ENCODE measurements at places on chromosomes 7 and 10. TPM values are rescaled to one million over a fixed set of nuclear protein-coding genes. Genes with fewer than 3 reads are reported as not detected.

The INMT gene
- 7.8 TPM for polyA plus RNA-seq

DNA sequence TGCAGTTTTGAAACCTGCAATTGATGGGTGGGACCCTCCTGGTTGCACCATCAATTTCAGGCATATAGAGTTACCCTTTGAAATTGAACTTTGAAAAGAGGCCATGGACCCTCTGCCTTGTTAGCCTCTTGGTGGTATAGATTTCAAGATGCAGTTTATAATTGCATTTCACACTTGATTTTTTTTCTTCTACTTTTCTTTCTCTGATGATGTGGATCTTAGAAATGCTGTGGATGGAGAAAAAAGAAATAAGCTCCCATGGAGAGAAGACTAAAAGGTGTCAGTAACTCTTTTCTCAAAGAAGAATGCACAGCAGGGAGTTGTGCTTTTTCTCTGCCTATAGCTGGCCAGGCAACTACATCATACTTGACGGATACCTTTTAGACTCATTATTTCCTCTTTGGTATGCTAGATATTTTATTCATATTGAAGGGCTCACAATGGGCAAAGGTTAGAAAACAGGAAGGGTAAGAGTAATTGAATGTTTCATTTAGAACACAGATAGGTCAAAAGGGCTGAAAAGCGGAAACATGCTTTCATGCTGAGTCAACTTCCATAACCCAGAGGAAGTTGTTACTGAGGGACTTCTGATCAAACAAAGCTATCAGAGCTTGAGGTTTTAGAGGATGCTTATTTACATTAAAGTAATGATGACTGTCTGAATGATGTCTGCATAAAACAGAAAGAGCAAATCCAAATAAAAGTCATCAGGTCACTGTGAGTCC is 773.2 kb upstream of the LRRN3 start:
- no peaks in the 10 kb centered on the region for H3K4me1 ChIP-seq
- DNase-seq, result no peak
- H3K27ac ChIP-seq, result no peak overlapping the region
- H3K4me3 ChIP-seq, result no peak overlapping the region

DNA sequence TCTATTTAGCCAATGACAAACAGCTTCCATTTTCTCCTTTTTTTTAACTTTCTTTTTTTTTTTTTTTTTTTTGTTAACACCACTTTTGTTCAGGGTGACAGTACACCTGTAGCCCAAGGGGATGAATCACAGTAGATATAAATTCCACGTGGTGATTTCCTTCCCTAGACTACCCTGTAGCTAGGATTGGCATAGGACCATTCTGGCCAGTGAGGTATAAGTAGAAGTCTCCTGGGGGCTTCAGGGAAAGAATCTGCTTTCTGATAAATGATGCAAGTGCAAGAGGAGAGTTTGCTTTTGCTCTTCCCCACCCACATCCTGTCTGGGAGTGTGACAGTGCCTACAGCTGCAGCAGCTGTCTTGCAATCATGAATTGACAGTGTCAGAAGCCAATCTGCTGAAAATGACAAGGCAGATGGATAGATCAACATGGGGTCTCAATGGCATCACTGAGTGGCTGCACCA is 63.2 kb upstream of the TOMM7 start:
- H3K4me1 ChIP-seq, result peaks cover 15% of the 10 kb centered on the region
- no peak for DNase-seq
- H3K27ac ChIP-seq, result peak overlapping the region; percentile 11

The LLCFC1 gene
- polyA plus RNA-seq, result not detected

- H3K27ac ChIP-seq, result no peak overlapping the region
- H3K4me3 ChIP-seq, result no peak overlapping the region
- DNase-seq, result no peak
- peaks cover 43% of the 10 kb centered on the region for H3K4me1 ChIP-seq
- H3K36me3 ChIP-seq, result no peaks in the 10 kb centered on the region
Observed at GRCh38 chr10:48683868-48684267, 805 bp upstream of the WDFY4 start.

DNA sequence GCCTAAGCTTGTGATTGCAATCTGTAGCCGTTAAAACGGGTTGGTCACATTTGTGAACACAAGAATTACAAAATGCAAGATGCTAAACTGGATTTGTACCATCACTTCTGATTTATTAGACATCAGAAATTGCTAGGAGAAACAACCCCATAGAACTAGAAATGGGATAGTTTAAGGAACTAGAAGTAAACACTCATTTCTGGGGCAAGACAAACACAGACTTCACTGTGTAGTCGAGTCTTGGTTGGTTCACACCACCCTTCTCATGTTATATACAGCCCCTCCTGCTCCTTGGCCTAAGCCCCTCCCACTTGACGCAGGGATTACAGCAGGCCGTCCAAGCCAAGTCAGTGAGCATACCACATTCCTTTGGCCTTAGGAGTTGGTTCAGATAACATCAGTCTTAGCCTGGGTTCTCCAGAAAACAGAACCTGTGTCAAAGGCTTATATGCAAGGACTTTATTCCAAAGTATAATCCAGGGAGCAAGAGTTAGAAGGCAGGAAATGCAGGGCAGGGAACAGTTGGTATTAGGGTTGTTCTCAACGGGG is 2.0 kb upstream of the NRAP start:
- no peak for DNase-seq
- no peak overlapping the region for H3K27ac ChIP-seq
- no peaks in the 10 kb centered on the region for H3K4me1 ChIP-seq
- no peaks in the 10 kb centered on the region for H3K27me3 ChIP-seq
- no peaks in the 10 kb centered on the region for H3K36me3 ChIP-seq
- H3K4me3 ChIP-seq, result no peak overlapping the region

The STEAP1B gene
- 7.4 TPM for polyA plus RNA-seq

DNA sequence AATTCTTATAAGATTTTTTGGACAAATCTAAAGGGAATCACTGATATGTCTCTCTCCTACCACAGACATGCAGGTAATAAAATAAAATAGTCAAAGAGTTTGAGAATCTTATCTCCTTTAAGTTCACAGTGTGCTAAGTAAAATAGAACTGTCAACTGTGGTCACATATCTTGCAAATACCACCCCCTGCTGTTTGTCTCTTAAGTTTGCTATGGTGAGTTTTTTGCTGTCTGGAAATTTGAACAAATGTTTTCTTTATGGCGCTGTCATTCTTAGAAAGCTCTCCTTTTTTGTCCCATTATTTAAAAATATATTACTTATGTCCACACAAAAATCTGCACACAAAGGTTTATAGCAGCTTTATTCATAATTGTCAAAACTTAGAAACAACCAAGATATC is 19.6 kb downstream of the GIMAP5 start:
- DNase-seq, result no peak
- H3K27me3 ChIP-seq, result no peaks in the 10 kb centered on the region
- no peaks in the 10 kb centered on the region for H3K36me3 ChIP-seq
- H3K27ac ChIP-seq, result no peak overlapping the region

The CTTNBP2 gene
- polyA plus RNA-seq, result 1.4 TPM

The SPOCK2 gene
- 12.6 TPM for polyA plus RNA-seq

DNA sequence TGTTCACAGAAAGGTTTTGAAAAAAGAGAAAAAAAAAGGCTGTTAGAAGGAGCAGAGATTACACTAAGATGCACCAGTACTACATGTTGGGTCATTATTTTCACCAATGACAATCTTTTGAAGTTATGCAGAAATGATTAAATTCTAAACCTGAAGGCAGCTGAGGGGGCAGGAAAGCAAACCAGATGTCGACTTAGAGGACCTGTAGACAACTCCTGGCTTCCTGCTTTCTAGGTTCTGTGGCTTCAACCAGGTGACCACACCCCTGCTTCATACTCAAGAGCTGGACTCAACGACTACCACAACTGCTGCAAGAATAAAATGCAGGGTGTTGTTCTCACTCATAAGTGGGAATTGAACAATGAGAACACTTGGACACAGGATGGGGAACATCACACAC is 30.0 kb downstream of the MYOF start:
- H3K4me3 ChIP-seq, result no peak overlapping the region
- H3K4me1 ChIP-seq, result no peaks in the 10 kb centered on the region
- H3K36me3 ChIP-seq, result no peaks in the 10 kb centered on the region
- no peaks in the 10 kb centered on the region for H3K27me3 ChIP-seq

GRCh38 chr10:99427566-99428190 is 2.7 kb downstream of the GOT1 start:
- peaks cover 10% of the 10 kb centered on the region for H3K4me1 ChIP-seq
- no peaks in the 10 kb centered on the region for H3K27me3 ChIP-seq
- H3K27ac ChIP-seq, result no peak overlapping the region
- H3K36me3 ChIP-seq, result peaks cover 4% of the 10 kb centered on the region

Measured in spleen (tissue), 13 donors.